ENCODE measurements at places on chromosomes 6 and 20.

GRCh38 chr6:81806793-81807565, 54.5 kb upstream of the TENT5A start:
- DNase-seq: no peak

GRCh38 chr6:157625111-157625510, 197.9 kb upstream of the SNX9 start:
- DNase-seq: no peak

DNA sequence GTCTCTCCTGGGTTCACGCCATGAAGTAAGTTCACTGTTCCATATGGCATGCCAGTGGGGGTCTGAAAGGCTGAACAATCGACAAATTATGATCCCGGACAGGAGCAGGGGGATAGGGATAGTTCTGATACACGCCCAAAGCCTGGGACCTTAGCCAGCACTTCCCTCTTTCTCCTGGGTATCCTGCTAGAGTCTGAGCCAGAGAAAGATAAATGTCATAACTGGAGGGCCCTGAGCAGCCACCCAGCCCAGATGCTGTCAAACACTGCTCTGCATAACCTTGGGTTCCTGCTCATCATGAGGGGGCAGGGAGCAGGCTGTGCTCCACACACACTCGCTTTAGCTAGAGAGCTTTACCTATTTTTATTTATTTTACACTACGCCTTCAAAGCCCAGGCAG, 12.3 kb downstream of the EDEM2 start:
- DNase-seq: no peak

DNA sequence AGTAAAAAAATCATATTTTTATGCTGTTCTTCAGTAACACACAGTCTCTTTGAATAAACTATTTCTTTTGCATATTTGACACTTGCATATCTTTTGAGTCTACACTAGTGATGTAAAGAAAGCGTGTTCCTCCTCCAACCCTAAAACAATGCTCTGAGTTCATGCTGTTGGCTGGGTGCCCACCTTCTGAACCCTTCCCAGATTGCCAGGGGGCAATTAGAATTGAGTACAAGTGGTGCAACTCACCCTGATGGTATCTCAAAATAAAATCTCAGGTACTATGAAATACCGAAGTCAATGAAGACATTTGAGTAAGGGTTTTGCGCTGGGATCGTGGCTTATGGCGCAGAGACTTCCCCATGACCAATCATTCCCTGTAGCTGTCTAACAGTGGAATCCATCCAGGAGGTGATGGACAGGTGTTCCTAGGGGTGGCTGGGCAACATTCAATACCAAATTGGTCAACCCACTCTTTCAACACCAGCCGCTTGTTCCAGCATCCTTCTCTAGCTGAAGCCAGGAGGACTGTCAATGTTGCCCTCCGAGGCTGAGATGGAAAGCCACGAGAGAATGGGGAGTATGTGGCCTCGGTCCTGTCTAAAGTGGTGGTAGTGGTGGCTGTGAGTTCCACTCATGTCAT, 94.4 kb upstream of the ZNFX1 start:
- no peak for DNase-seq

DNA sequence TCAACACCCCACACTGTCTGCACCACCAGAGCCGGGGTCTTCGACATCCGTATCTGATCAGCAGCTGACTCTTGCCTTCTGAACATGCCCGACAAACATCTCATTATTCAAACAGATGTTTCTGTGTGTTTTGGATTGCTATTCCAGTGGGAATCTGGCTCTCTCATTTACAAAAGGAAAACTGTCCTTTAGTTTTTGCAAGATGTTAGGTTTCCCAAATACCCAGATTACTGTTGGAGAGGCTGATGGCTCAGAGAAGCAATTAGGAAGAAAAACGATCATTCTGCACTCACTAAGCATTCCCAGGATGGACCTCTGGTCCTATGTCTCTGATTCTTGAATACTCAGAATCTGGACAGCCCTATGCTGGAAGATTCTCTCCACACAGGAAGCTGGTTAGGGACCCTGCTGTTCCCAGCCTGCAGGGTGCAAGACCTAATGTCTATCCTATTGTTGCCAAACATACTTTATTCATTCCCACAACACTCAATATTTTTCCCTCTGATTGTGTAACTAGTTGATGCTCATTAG, 532.9 kb downstream of the CDH26 start:
- no peak for DNase-seq

DNA sequence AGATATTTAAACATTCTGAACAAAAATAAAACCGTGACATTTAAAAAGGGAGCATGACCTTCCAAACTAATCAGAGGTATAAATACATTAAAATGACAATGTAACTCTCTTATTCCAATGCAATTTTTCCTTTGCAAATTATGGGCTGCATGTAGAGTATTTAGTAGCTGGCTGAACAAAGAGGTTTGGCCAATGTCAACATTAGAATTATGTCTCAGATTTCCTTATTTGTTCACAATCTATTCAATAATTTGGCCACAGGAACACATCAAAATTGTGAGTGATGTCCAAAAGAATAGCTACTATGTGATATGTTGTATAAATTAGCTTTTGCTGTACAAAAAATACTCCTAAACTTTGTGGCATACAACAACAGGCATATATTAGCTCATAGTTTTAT, 580.0 kb upstream of the MARCKS start:
- no peak for DNase-seq

- DNase-seq: no peak
These were observed 174.3 kb upstream of the ID4 start for GRCh38 chr6:19662911-19663310.

- peak; percentile 79 for DNase-seq
These were observed 18.4 kb downstream of the SLC22A23 start for GRCh38 chr6:3438190-3439167.

DNA sequence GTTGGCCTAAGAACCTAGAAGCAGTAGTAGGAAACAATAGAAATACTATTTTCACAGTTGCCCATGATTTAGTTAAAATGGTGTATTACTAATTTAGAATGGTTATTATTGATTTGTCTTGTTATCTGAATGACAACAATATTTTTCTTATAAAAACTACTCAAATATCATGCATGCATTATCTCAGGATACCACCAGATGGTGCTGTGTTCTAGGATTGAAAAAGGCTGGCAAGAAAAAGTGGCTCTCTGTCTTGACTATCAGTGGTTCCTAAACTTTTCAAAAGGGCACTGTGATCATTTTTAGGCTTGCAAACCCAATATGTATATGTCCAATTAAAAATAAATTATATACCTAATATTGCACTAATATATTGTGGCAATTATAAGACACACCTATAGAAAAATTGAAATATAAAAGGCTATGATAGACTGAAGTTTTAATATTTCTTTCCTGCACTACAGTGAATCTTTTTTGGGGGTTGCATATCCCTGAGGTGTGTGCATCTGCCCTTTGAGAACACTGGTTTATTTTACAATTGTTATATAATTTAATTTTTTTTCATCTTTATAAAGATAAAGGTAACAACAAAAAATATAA, 131.7 kb upstream of the MLIP start:
- DNase-seq: no peak

- no peak for DNase-seq
These were observed 83.5 kb downstream of the ASXL1 start for GRCh38 chr20:32441638-32442037.

DNA sequence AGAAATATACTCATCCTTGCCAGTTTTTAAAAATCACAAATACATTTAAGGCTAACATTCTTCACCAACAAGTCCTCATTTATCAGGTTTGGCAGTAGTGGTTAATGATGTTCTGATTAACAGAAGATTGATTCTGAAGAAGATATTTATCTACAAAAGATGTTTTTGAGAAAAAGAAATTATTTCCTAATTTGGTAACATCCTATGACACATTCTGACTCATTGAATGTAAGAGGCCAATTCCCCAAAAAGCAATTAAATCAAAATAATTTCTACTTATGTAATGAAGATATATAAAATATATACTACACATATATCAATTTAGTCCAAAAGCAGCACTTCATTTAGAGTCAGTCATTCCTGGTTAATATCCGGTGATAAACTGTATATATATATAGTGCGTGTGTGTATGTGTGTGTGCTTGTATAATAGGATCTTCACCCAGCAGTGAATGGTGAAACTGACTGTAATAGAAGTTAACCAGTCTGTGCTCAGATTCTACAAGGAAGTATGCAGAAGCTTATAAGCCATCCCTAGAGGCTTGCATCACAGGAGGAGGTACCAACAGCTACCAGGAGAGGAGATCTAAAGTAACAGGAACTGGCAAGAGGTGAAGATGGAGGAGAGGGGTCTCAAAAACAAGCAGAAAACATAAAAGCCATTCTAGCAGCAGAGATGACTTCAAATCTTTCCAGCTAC, 82.9 kb upstream of the MARCKS start:
- DNase-seq: peak; percentile 66

GRCh38 chr6:33975661-33976436, 170.0 kb downstream of the GRM4 start:
- DNase-seq: no peak

- DNase-seq: no peak
These were observed 43.6 kb downstream of the SLC24A3 start for GRCh38 chr20:19256085-19256484.

DNA sequence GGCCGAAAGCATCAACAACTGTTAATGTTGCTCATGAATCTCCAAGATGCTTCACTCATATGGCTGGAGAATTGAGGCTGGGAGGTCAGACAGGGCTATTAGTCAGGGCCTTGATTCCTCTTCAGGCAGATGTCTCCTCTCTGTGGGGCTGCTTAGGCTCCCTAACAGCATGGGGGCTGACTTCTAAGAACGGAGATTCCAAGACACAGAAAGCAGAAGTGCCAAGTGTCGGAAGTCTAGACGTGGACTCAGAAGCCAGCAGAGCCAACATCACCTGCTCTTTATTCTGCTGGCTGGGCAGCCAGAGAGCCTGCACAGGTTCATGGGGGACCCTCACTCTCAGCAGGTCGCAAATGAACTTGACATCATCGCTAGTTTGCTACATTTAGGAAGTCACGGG, 279.8 kb downstream of the CDH26 start:
- DNase-seq: no peak

- DNase-seq: no peak
These were observed 40.2 kb upstream of the CRISP1 start for GRCh38 chr6:49906526-49906925.

DNA sequence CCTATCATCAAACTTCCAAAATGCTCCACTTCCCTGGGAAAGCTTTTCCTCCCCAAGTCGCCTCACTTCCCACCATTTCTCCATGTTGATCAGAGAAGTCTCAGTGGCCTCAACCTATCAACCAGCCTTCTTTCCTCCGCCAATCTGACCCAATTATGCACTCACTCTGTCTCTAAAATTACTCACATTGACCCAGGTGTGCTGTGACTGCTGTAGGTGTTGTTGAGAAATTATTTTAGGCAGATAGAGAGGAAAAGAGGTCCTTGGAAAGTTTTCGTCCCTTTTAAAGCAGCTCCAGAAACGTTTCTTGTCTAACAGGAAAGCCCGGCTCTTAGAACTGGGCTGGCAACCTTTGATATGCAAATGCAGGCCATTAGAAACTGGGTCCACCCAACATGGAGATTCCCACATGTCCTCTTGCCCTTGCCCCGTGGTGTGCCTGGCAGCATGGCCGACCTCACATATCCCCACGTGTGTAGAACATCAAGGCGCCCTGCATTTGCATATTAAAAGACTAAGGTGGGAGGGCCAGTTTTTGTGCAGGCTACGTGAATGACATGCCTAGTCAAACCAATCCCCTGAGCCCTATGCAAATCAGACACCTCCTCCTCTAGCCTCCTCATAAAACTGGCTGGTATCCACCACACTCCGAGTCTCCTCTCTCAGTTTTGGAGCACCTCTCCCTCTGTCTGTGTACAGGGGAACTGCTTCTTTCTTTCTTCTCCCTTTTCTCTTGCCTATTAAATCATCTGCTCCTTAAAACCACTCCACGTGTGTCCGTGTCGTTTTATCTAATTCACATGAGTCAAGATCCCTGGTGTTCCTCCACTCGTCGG, 12.9 kb downstream of the IPCEF1 start:
- DNase-seq: no peak

DNA sequence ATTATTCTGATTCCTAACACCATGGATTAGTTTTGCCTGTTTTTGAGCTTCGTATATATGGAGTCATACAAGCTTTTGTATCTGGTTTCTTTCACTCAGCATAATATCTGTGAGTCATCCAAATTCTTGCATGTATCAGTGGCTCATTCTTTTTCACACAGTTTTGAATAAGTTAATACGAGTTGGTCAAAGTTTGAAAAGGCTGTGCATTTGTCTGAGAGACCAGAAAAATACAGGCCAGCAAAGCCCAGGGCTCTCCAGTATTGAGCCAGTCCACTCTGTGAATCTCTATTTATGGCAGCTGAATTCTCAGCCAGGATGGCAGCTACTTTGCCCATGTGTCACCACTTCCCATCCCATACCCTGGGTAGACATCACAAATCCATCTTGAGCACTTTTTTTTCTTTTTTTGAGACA, 7.2 kb upstream of the CHMP4B start:
- no peak for DNase-seq

GRCh38 chr6:137871291-137871690, 4.2 kb downstream of the TNFAIP3 start:
- no peak for DNase-seq

DNA sequence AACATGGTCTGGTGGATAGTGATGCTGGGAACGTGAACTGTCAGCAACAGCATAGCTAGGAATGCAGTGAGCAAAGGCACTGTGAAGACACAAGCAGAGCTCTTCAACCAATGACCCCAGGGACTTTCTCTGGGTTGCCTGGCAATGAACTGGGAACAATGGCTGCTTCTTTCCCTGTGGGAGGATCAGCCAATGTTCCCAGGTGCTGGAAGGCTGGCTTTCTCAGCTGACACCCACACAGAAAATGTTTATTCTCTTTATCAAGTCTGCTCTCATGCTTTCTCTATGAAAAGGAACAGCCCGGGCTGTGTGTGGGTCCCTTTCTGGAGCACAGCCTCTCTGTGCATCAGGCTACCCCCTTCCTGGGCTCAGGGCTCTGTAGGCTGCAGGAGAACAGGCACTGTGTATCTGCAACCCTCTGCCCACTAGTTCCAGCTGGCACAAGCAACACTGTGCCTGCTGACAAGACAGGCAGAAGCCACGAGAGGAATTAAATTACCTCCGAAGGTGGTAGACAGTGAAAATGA, 54.2 kb downstream of the HFE start:
- no peak for DNase-seq

GRCh38 chr20:23613676-23614075, 8.0 kb upstream of the CST9 start:
- DNase-seq: no peak

DNA sequence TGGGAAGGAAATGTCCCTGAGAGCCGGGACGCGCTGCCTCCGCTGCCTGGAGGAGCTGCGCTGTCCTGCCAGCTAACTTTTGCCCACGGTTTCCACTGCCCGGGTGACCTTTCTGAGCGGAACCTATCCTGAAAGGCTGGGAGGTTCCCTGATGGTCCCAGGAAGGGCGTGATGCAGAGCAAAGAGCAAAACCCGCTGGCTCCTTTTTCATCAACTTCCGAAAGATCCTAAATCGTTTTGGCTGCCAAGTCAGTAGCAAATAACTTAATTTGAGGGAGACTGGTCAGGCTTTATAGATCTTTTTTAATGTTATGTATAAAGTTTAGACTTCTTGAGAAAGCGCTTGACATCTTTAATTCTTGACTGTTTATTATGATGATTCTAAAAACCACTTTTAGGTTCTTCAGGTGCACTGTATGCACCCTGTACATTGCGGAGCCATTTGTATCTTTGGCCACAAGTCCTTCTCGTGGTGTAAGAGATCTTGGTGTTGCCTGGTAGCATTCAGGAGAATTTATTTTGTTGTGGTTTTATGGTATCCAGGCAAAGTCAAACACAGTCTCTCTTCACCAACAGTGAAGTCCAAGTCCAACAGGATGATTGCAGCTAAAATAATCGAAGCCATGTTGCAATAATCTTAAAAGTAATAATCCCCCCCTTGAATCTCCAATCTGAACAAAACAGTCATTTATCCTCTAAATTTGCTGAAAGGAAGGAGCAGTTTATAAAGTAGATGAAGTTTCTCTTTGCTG, at the start of gene SYNE1:
Gene SYNE1 (minus strand): TSS at position 67 of the 752 bp plus-strand sequence. CDS start 9,031 bp downstream, outside the sequence.
- no peak for DNase-seq

GRCh38 chr6:117270843-117271507, 5.6 kb downstream of the VGLL2 start:
- DNase-seq: no peak

Data from AG04449 (cell line).